CD4-positive, alpha-beta T cell treated with Interleukin-15 for 4 hours (primary cell): ENCODE measurements at places on chromosomes 7 and 10.

GRCh38 chr10:76278811-76279460, 847.5 kb downstream of the LRMDA start:
- no peak for DNase-seq

DNA sequence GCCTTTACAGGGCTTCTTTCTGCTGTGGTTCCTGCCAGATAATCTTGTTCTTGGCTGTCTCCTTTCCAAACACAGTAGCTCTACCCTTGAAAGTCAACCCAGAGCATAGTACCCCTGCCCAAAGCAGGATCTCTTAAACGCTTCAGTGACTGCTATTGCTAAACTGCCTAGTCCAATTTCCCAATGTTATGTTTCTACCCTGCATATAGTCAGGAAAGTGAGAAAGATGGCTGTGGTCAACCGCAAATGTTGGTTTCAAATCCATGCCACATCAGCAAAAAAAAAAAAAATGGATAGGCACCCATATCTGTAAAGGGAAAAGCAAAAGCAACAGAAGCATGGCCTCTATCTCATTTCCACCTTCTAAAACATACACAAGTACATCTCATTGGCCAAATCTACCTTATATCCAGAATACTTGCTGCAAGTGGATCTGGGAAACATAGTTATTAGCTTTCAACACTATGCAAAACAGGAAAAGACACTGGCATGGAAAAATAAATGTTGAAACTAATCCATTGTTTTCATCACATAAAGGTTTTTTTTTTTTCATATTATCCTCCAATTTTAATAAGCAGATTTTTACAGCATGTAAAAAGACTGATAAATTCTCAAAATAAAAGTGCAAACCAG, 59.8 kb downstream of the DNAJC1 start:
- DNase-seq, result no peak

- no peak for DNase-seq
These were observed 994 bp upstream of the CYP51A1 start for GRCh38 chr7:92135052-92135889.

DNA sequence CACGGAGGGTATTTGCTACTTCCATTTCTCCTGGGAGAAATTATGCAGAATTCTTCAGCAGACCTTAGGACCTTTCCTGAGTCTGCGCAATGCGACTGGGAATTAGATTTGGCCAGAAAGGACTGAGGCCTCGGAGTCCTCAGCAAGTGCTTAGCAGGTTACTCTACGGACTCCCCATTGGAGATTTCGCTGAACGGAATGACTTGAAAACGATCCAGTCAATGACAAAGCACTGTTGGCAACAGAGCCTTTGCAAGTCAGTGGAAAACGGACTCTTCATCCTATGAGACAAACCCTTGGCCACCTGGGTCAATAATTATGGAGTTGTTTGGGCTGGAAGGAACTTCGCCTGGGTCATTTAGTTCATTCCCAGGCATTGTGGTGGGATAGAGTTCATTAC, 107.4 kb downstream of the FAM204A start:
- DNase-seq, result no peak

DNA sequence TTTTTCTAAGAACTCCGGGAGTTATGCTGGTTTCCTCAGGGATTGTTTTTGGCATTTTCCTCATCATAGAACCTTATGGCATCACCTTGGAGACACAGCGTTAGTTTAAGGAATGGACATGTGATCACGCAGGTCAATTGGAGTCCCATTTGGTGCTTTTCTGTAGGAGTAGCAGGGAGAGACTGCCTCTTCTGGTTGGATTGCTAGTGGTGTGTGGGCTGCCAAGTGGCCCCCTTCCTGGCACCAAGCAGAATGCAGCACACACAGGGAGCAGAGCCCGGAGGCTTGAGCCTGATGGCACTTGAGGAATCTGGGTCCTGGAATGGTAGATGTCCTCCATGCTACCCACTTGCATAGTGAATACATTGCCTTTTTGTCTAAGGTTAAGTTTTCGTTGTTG, 57.9 kb downstream of the SDK1 start:
- DNase-seq, result no peak

DNA sequence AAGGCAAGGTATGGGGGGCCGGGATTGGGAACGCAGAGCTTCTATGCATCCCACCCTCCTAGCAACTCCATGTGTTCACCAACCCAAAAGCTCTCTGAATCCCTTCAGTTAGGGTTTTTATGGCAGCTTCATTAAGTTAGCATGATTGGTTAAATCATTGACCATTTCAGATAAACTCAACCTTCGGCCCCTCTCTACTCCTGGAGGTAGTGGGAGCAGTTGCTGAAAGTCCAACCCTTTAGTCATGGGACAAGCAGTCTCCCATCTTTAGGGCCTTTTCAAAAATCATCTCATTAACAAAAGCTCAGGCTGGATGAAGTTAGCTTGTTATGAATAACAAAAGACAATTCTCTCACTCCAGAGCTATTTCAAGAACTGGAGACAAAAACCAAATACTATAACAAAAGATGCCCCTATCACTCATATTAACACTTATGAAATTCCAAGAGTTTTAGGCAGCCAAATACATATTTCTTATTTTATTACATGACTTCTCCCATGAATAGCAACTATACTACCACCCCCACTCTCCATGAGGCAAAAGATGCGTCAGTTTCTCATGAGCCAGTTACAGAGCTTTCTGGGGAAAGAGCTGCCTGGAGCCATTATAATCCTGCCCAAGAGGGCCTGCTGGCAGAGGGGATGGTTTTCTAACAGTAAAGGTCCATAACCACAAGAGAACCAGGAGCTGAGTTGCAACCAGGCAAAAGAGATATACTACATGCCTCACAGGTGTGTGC, 44.6 kb downstream of the SLC16A12 start:
- DNase-seq, result no peak

- no peak for DNase-seq
These were observed 49.3 kb upstream of the SLF2 start for GRCh38 chr10:100863433-100863832.

DNA sequence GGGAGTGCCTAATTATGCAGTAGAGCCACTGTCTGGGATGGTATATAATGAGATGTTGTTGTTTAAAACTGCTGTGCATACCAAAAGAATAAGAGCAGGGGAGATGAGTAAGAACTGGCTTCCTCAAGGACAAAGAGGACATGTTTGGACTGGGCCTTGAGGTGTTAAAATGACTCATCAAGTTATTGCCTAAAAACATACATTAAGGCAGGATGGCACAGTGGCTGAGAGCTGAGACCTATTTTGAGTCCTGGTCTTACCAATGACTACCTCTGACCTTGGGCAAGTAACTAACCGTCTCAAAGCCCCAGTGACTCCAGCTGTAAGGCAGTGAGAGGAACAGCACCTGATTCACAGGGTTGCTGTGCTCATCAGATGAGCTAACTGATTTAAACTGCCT, 71.1 kb downstream of the CFAP58 start:
- no peak for DNase-seq

DNA sequence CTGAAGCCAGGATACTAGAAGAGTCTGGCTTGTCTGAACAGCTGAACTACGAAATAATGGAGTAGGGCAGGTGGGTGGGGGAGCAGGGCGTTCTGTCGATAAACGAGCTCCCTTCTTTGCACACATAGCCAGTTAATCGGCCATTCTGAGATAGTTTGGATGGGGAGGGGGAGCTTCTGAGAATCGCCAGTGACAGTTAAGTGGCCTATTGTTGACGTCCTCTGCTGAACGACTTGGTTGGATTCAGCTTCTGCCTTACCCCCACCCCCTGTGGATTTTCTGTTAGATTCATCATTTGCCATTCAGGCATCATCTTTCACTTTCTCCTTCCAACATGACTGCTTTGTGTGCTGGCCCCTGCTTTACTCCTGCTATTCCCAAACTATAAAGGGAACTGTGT, 520 bp downstream of the CPA5 start:
- no peak for DNase-seq

- DNase-seq, result no peak
These were observed 116.2 kb downstream of the FAM107B start for GRCh38 chr10:14658331-14659127.

DNA sequence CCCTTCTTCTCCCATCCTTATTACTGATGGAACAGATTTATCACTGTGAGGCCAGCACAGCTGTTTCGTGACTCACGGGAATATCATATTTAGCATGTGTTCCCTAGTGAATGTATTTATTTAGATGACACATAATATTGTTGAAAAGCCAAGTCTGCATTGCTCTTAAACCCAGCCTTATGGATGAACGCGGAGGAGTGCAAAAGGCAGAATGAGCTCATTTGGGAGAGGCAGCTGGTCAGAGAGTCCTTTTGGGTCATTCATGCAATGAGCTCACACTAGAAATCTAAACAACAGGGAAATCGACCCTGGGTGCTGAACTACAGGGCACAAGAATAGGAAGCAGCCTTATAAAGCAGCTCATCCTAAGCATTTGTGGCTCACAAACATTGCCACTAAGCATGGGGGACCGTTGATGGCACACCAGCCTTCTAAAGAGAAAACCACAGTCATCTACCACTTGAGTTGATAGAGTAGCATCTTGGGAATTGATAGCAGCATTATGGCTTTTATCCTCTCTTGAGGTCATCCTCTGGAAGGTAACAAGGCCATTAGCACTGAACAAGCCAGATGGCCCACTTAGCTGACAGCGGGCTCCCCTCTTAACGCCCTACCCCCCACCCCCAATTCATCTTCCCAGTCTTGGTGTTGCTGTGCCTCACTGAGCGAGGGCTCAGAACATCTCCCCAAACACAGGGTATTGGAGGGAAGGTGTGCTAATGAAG, 32.9 kb upstream of the SDK1 start:
- no peak for DNase-seq

GRCh38 chr7:79741684-79742083, 288.2 kb upstream of the MAGI2 start:
- DNase-seq, result no peak

DNA sequence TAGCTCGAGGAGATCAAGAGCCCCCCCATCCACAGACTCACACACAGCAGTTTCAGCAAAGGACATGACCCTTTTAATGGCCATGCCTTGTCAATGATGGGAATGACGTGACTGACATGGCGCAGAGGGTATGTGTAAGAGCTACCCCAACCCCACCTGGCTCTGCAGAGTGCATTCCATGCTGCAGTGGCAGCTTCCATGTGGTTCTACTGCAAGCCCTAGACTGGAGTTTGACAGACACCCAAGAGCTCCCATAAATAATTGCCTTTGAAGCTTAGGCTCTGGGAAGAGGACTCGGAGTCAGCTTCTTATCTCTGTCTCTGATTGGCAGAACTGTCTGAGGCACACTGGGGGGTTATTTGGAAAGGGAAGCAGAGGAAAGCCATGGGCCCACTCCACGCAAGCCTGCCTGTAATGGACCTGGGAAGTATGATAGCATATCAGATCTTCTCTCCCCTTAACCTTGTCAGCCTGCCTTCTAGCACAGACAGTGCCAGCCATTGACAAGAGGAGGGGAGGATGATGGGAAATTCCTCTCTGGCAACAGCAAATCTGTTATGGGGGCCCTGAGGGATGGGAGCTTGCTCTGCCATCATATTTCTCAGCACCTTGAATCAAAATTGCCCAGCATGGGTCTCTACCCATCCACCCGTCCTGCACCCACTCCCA, 478.5 kb upstream of the PODXL start:
- DNase-seq, result no peak

GRCh38 chr7:103972779-103973434, 16.6 kb downstream of the RELN start:
- DNase-seq, result no peak

GRCh38 chr7:64887756-64888508, 15.1 kb upstream of the ZNF273 start:
- DNase-seq, result peak; percentile 39

DNA sequence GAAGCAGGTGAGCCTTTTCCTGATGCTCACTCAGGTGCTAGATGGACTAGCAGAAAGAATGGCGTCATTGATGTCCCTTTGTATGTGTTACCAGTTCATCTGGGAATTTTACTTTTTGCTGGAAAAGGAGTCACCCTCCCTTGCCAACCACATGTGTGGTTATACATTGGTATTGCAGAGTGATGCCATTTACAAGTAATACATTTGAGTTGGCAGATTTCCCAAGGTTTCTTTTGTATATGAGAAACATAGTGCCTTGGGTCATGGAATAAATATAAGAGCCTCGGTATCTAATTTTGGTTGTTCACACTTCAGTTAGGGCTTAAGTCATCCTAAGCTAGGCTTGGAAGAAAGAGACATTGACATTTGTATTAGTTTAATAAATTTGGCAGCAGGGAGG, 10.4 kb upstream of the ATXN7L1 start:
- no peak for DNase-seq

DNA sequence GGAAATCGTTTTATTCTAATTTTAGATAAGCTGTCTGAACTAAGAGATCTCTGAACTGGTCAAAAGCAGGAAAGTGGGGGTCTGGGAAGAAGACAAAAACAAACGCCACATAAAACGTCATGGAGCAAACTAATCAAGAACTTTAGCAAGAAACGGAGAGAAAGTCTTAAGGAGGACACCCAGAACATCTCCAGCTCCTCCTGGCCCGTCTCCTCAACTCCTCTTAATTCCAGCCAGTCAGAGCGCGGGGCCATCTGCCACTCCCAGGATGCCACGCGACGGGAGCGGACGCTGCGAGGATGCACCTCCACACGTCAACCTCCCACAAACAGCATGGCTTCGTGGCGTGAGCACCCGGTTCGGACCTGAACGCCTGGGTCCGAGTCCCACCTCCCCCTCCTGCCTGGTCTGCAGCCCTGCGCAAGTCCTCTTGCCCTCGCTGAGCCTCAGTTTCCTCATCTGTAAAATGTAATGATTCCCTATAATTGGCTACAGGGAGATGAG, 598 bp downstream of the MMS19 start:
- peak; percentile 55 for DNase-seq

GRCh38 chr10:43794181-43794815, 145.6 kb upstream of the ZNF32 start:
- no peak for DNase-seq

DNA sequence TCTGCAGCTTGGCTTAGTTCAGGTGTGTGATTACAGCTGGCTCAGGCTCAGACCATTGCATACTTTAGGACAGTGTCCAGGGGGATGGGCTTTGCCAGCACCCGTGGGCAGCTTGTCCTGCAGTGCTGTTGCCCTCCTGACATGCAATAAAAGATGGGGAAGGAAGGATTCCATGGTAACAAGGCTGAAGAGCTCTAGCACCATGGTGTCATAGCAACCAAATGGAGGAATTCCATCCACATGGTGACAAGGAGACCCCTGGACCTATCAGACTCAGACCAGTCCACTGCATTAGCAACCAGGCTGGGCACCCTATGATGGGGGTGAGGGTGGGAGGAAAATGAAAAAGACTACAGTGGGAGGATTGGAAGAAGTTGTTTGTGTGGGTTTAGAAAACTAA, 49.9 kb downstream of the SORCS3 start:
- DNase-seq, result no peak
